Vagina (tissue), 2 donors: ENCODE measurements at places on chromosomes 3 and 15. TPM values are rescaled to one million over a fixed set of nuclear protein-coding genes. Genes with fewer than 3 reads are reported as not detected.

DNA sequence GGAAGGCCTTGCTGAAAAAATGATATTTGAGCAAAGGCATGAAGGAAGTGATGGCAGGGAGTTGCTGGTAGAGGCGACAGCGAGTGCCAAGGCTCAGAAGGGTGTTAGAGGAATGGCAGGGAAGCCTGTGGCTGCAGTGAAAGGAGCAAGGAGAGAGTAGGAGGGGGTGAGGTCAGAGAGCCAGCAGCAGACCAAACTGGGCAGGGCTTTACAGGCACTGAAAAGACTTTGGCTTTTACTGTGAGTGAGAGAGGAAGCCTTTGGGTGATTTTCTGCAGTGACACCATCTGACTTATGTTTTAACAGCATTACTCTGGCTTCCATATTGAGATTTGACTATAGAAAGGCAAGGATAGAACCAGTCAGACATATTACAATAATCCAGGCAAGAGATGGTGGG lies 11.4 kb downstream of the TICRR start:
- DNase-seq = no peak

DNA sequence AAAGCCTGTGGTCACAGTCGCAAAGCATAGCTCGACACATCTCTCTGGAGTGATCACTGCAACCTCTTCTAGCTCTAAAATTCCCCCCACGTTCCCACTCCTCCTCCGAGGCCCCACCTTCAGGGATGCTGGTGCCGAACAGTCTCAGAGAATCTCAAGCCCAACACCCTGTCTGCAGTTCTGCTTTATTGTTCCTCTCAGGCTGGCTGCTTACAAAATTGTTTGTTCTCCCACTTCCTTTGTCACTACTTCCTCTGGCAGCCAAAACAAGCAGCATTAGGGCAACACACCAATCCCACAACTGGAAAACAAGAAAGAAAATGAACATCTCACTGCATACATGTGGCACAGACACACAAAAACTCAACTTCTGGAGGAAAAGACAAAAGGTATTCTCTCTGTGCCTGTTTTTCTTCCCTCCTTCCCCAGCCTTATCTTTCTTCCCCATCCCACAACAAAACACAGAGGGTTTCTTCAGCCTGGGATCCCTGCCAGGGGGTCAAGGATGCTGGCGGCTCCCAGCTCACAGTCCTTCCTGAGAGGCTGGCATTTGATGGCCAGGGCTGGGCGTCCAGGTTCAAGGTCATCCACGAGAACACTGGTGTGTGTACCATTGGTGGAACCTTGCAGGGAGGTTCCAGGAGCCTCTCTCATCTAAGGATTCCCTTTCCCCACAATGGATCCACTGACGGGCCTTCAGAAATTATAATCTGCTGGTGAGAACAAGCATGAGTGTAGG lies 108.4 kb downstream of the TMCO5A start:
- no peak for DNase-seq

- DNase-seq = no peak
Observed at GRCh38 chr3:114499976-114500375, 206.1 kb downstream of the TIGIT start.

- no peak for DNase-seq
Observed at GRCh38 chr3:8967553-8967952, 4.3 kb upstream of the RAD18 start.

DNA sequence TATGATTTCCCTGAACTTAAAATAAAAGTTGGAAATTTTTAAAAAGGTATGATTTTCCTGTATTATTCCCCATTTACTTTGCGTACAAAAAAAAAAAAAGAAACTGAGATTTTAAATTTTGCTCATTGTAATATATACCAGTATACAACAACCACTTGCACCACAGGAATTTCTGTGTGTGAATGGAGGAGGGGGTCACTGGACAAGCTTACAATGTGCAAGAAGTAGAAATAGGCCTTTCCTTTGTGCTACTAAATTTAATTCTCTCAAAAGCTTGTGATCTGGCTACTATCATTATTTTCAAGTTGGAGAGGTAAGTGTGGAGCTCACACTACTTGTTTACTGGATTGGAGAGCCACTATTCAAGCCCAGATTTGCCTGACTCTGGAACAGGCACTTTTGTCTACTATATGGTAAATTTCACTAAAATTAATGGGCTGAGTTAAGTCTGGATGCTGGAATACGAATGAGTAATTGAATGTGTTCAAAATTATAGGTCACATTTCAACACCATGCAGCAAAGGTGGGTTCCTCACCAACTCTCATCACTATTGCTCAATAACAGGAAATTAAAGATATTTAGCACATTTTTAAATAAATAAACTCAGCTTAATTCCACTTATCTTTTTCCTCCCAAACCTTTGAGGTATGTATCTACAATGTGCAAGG lies 148.0 kb upstream of the MBNL1 start:
- DNase-seq = no peak

GRCh38 chr3:35201211-35201610 lies 438.1 kb upstream of the ARPP21 start:
- DNase-seq = no peak

GRCh38 chr15:54045397-54045796 lies 67.2 kb downstream of the UNC13C start:
- DNase-seq = no peak

GRCh38 chr15:29048011-29048410 lies 162.2 kb downstream of the APBA2 start:
- DNase-seq = no peak

DNA sequence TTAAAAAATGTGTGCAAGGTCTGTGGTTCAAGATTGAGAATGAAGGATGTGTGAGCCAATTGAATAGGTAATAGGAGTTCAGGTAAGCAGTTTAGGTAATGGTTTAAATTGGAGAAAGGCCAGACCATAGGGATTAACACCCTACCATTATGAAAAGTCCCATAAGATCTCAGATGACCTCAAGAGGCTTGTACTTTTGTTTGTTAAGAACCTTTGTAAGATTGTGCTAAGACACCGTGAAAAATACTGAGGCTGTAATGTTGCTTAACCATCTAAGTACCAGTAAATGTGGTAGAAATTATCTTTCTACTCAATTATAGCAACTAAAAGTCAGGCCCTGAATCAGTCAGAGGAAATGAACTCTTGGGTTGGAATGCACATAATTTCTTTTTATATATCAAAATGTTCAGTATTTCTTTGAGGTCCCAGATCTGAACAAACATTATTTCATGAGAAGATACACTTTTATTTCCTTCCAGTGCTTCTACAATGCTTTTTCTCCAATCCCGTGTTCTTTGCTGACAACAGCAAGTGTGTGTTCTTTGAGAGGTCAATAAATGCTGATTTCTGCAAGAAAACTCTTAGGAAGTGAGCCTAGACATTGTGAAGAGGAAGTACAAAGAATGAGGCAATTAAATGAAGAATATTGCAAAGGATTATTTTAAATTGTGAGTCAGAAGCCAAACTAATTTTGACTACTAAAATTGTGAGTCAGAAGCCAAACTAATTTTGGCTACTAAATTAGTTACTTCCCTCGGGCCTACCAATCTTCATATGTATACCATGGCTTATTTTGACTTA lies 66.4 kb downstream of the TCF12 start:
- DNase-seq = no peak

- DNase-seq = no peak
Observed at GRCh38 chr15:93973287-93973686, 258.1 kb upstream of the MCTP2 start.

DNA sequence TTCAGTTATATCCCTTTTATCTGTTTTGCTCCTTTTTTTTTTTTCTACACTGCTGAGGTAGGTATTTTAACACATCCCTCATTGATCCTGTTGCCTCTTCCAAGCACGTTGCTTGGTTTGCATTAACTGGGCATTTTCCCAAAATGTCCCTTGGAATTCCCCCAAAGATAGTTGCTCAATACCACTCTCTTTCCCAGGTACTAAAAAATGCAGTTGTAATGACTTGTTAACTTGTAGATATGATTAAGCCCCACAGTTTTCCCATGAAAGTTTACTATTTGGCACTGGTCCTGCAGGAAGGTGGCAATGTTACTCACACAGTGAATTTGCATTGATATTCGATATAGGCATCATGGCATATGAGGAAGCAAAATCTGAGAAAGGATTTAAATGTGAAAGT lies 67.1 kb downstream of the GRM7 start:
- DNase-seq = no peak

DNA sequence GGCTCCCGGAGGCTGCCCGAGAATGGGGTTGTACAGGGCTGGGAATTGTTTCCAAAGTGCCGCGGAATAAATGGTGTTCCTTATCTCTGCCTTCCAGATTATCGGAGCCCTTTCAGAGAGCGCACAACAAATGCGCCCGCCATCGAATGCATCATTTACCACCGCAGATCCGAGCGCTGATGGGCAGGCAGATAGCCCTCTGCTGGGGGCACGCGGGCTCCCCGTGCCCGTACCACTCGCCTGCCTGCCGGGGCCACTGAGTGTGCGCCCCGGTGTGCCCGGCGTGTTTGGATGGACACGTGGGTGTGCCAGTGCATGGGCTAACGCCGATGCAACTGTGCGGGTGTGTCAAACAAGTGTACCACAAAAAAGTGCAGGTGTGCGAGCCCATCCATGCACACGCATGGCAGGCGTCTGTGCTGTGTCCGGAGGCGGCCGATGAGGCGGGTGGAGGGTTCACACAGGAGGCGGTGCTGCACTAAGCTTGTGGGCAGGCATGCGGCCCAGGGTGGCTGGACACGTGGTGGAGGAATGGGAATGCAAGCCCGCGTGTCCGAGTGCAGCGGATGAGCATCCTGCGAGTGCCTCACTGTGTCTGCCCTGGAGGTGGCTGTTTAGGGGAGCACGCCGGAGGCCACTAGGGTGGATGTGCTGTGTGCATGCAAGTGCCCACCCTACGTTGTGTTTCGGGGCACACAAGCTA lies 3.8 kb upstream of the GATA2 start:
- DNase-seq = peak; percentile 91

GRCh38 chr3:33750211-33750548 lies 32.1 kb upstream of the CLASP2 start:
- no peak for DNase-seq

GRCh38 chr3:32325927-32326326 lies 65.7 kb upstream of the CMTM7 start:
- no peak for DNase-seq

DNA sequence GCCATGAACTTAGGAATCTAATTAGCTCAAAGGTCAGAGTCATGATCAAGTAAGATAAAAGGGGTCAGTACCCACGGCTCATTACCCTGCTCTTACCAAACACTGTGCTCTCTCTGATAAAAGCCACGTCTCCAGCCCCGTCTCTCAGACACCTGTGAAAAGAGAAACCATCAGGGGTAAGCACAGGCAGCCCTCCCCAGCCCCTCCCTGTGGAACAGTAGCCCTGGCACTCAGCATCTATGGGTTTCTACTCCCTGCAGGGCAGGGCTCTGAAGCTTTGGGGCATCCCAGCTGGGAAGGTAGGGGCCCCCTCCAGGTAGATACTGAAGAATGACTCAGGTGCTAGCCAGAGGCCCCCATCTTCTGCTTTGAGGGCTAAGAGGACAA lies 10.5 kb downstream of the LTF start:
- DNase-seq = no peak

- no peak for DNase-seq
Observed at GRCh38 chr3:46100812-46101211, 73.5 kb upstream of the XCR1 start.

GRCh38 chr3:28680050-28680449 lies 331.4 kb upstream of the AZI2 start:
- DNase-seq = no peak

GRCh38 chr15:91865486-91865885 lies 12.0 kb downstream of the SLCO3A1 start:
- no peak for DNase-seq

- DNase-seq = no peak
Observed at GRCh38 chr15:41925086-41925608, 31.3 kb upstream of the SPTBN5 start.

ZNF80 gene
- 0.74 TPM for total RNA-seq

TRAT1 gene
- 0.98 TPM for total RNA-seq

DAG1 gene
- 46.7 TPM for total RNA-seq

RASGRP1 gene
- total RNA-seq = 8.8 TPM

TLE3 gene
- total RNA-seq = 64.6 TPM

TRPM1 gene
- total RNA-seq = not detected

C15orf62 gene
- 2.9 TPM for total RNA-seq

SERINC4 gene
- not detected for total RNA-seq

NR1I2 gene
- not detected for total RNA-seq

CMTM8 gene
- 4.7 TPM for total RNA-seq
